Forelimb muscle (tissue), 1 donor: ENCODE measurements at places on chromosomes 1 and 21. TPM values are rescaled to one million over a fixed set of nuclear protein-coding genes. Genes with fewer than 3 reads are reported as not detected.

- no peak for DNase-seq
Measured at GRCh38 chr1:36135796-36136195, 10.8 kb upstream of the COL8A2 start.

- no peak for DNase-seq
Measured at GRCh38 chr1:87252406-87252805, 76.3 kb upstream of the LMO4 start.

DNA sequence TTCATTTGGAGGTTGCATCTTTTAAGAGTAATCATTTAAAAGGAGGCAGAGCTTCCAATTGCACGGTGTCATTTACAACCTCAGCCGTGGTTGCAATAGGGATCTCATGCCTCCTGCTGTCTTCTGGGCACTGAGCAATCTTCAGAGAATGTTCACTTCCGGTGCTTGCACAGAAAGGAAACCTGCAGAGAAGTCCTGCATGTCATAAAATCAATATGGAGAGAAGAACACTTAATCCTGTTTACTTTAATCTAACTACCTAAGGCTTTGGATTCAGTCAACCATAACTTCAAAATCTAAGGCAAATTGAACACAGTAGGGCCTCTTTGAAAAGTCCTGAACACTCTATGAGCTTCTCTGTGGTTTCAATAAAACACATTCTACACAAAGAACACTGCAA is 11.3 kb upstream of the MAP10 start:
- no peak for DNase-seq

The TTC34 gene
- 0.32 TPM for polyA plus RNA-seq

The ATF3 gene
- 83.1 TPM for polyA plus RNA-seq
